Activated CD4-positive, alpha-beta T cell treated with anti-CD3 and anti-CD28 coated beads for 36 hours (primary cell): ENCODE measurements at places on chromosomes 12 and 14. TPM values are rescaled to one million over a fixed set of nuclear protein-coding genes. Genes with fewer than 3 reads are reported as not detected.

The CINP gene
- 51.4 TPM for total RNA-seq

The SDSL gene
- total RNA-seq: 1.5 TPM

The DICER1 gene
- 41.6 TPM for total RNA-seq

The ALDH1L2 gene
- total RNA-seq: 7.1 TPM

The PTPRO gene
- total RNA-seq: 0.46 TPM

- DNase-seq: no peak
Measured at GRCh38 chr14:63186453-63186852, 17.8 kb upstream of the RHOJ start.

GRCh38 chr14:57863471-57863870, 2.4 kb downstream of the SLC35F4 start:
- no peak for DNase-seq

GRCh38 chr14:105420974-105421674, 1.5 kb downstream of the MTA1 start:
- DNase-seq: no peak

GRCh38 chr12:81759190-81760051, at the start of gene PPFIA2:
TSS of gene PPFIA2 (minus strand) at chr12:81759350.
- DNase-seq: peak; percentile 42

DNA sequence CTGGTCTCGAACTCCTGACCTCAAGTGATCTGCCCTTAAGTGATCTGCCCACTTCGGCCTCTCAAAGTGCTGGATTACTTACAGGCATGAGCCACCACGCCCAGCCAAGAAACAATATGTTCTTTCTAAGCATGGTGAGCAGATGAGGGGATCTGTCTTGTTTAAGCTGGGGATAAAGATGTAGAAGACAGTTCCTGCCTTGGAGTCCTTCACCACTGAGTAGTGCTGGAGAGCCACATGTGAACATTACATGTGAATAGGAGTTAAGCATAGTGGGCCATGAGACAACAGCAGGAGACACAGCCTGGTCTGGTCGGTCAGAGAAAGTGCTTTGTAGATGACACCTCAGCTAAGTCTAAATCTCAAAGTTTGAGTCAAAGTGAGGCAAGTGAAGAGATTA, 26.0 kb downstream of the TMBIM6 start:
- no peak for DNase-seq

DNA sequence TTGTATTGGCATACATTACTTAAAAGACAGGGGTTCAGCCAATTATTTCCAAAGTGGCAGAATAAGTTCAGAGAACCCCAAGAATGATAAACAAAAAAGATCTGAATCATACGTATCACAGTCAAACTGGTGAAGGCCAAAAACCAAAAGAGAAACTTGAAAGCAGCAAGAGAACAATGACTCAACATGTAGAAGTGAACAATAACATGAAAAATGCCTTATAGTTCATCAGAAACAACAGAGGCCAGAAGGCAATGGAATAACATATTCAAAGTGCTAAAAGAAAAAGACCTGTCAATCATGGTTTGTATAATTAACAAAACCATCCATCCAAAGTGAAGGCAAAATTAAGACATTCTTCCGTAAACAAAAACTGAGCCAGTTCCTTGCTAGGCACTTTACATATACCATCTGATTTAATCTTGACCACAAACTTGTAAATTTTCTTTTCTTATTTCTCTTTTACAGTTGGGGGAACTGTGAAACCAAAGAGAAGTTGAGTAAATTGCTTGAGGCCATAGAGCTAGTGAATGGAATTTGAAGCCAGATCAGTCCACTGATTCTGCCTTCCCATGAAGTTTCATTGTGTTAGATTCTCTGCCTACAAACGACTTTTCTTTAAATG, 232.1 kb upstream of the SEL1L start:
- no peak for DNase-seq

- no peak for DNase-seq
Measured at GRCh38 chr12:10048526-10048925, 18.0 kb downstream of the CLEC9A start.

DNA sequence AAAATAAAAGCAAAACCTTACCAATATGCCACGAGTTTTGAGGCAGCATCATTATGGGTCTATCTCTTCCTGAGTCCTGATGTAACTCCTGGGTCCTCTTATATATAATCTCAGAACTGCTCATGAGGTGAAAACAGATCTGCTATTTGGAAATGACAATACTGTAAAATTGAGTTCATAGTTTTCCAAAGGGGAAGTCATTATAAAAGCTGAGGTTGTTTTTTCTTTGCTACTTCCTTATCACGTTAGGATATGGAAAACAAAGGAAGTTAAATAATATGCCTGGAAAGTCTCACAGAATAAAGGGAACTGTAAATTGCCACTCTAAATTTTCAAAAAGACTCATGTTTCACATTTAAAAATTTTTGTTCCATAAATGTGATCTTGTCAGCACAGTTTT, at the start of gene CD163L1:
Gene CD163L1, minus strand, starts transcription at position 78 of the 400 bp plus-strand sequence. Its CDS starts 26 bp downstream, at position 52.
- no peak for DNase-seq
